ENCODE measurements at places on chromosomes 12 and 14. TPM values are rescaled to one million over a fixed set of nuclear protein-coding genes. Genes with fewer than 3 reads are reported as not detected.
A peak's percentile ranks its signal among the peaks of the same experiment; 100 is the strongest.

GRCh38 chr12:91778091-91778832 lies 367.4 kb downstream of the BTG1 start:
- no peak overlapping the region for H3K4me3 ChIP-seq
- no peaks in the 10 kb centered on the region for H3K36me3 ChIP-seq
- peaks cover 24% of the 10 kb centered on the region for H3K4me1 ChIP-seq

- H3K4me1 ChIP-seq = no peaks in the 10 kb centered on the region
- H3K36me3 ChIP-seq = no peaks in the 10 kb centered on the region
- DNase-seq = no peak
- H3K4me3 ChIP-seq = no peak overlapping the region
- H3K27me3 ChIP-seq = no peaks in the 10 kb centered on the region
- no peak overlapping the region for H3K27ac ChIP-seq
Measured at GRCh38 chr12:83261998-83262397, 575.3 kb downstream of the TMTC2 start.

- peaks cover 20% of the 10 kb centered on the region for H3K4me1 ChIP-seq
- DNase-seq = no peak
- no peak overlapping the region for H3K4me3 ChIP-seq
- no peaks in the 10 kb centered on the region for H3K27me3 ChIP-seq
- H3K36me3 ChIP-seq = peaks cover 38% of the 10 kb centered on the region
Measured at GRCh38 chr14:64459405-64460136, 5.7 kb upstream of the AKAP5 start.

GRCh38 chr12:26939953-26940352 lies 1.7 kb downstream of the FGFR1OP2 start:
- peaks cover 49% of the 10 kb centered on the region for H3K4me1 ChIP-seq
- no peaks in the 10 kb centered on the region for H3K27me3 ChIP-seq
- peaks cover 41% of the 10 kb centered on the region for H3K36me3 ChIP-seq
- no peak for DNase-seq
- H3K4me3 ChIP-seq = peak overlapping the region; percentile 94

DNA sequence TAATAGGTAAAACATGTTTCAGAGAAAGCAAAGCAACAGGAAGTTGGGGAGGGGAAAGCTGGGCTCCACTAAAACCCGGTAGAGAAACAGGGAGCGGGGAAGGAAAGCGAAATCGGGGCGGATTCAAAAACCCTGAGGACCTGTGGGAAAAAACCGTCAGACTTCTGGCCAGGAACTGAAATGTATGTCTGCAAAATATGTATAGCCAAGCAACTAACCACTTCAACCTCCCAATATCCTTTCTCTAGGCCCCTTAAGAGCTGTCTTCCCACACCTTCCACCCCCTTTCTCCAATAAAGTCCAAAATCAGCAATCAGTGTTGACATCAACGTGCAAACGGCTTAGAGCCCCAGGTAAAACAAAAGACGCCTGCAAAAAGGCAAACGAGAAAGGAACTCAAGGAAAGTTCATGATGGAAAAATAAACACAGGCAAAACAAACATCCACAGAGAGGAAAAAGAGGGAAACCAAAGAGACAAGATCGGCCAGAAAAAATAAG lies 32.8 kb downstream of the SIX1 start:
- H3K4me1 ChIP-seq = no peaks in the 10 kb centered on the region
- H3K36me3 ChIP-seq = no peaks in the 10 kb centered on the region
- no peak for DNase-seq
- H3K27me3 ChIP-seq = peaks cover 16% of the 10 kb centered on the region

DNA sequence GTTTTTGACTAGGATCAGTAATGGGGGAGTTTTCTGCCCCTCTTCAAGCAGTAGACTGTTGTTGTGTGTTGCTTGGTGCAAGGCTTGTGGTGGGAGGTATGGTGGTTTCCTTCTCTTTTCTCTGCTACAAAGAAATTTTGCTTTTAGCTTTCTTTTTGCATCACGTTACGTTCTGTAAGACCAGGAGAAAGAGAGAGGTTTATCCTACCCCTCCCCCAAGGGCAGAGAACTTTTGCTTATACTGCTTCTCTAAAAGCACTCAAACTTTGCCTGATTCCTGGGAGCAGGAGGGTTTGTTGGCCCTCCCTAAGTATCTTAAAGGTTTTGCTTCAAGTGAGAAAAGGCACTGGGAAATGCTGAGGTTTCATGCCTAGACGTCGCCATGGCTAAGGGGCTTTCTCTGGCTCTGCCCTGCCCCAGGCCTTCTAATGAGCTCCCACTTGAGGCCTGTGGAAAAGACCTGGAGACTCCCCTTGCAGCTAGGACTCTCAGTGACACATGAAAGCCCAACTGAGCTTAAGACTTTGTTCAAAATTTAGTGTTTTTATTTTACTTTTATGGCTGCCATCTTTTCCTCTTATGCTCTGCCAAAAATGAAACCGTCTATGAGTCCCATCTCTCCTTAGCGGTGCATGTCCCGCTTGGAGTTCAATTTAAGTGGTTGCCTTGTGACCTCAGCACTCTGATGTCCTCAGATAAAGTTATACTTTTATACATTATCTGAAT lies 49.2 kb downstream of the EIF2S3B start:
- peaks cover 29% of the 10 kb centered on the region for H3K27me3 ChIP-seq
- DNase-seq = no peak
- no peaks in the 10 kb centered on the region for H3K36me3 ChIP-seq
- H3K4me3 ChIP-seq = no peak overlapping the region
- H3K27ac ChIP-seq = no peak overlapping the region

SPRYD4 gene
- 3.1 TPM for total RNA-seq

KRT78 gene
- not detected for total RNA-seq

Measured in activated CD4-positive, alpha-beta memory T cell treated with anti-CD3 and anti-CD28 coated beads, Interleukin-2, amount 10 ng/mL, durations not matched to agents 7 days and 5 days (primary cell).